ENCODE measurements at places on chromosomes 7 and 10.

DNA sequence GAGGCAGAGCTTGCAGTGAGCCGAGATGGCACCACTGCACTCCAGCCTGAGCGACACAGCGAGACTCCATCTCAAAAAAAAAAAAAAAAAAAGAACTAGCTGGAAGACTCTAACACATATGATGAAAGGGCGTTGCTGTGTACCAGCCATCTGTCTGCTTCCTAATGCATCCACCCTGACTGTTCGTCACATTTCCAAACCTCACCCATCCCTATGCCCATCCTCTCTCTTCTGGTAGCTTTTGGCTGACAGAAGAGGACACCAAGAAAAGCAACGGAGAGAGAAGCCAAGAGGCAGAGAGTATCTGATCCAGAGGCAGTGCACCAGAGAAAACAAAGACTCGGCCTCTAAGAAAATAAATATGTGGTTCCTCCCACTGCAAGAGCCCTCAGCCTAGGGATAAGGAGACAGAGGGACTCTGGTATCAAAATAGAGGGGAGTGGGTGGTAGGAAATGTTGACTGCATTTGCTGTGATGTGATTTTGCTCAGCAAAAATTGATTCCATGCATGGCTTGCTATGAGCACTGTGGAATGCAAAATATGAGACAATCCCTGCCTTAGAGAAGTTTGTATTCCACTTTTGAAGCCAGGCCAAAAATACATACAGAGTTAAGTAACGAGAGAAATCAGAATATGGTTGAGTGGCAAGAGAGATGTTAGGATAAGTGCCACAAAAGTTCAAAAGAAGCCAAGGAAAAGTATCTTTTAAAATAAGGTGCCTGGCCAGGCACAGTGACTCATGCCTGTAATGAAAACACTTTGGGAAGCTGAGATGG lies 100.8 kb upstream of the STK17A start:
- H3K36me3 ChIP-seq, result no peaks in the 10 kb centered on the region
- DNase-seq, result no peak
- H3K4me1 ChIP-seq, result no peaks in the 10 kb centered on the region
- peaks cover 9% of the 10 kb centered on the region for H3K27me3 ChIP-seq
- H3K4me3 ChIP-seq, result no peak overlapping the region

GRCh38 chr10:59682986-59683937 lies 26.4 kb downstream of the SLC16A9 start:
- H3K27me3 ChIP-seq, result no peaks in the 10 kb centered on the region
- no peak overlapping the region for H3K4me3 ChIP-seq
- DNase-seq, result no peak
- H3K27ac ChIP-seq, result no peak overlapping the region

DNA sequence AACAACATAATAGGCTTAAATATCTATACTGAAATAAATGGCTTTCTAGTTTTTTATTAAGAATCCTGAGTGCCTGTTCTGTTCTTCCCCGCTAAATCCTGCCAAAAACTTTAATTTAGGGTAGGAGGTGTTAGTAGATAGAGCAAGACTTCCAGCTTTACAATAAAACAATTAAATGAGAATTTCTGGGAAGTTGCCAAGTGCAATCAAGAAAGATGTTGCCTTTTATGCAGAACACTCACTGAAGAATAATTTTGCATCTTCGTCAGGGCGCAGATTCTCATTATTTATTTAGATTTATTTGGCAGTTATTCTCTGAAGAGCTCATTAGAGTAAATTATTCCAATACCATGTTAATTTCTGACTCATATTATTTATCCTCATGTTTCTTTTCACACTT lies 103.2 kb upstream of the GPR141 start:
- H3K27me3 ChIP-seq, result peaks cover 16% of the 10 kb centered on the region
- no peaks in the 10 kb centered on the region for H3K4me1 ChIP-seq
- no peaks in the 10 kb centered on the region for H3K36me3 ChIP-seq
- DNase-seq, result no peak

- no peak overlapping the region for H3K4me3 ChIP-seq
- peaks cover 50% of the 10 kb centered on the region for H3K4me1 ChIP-seq
- H3K27ac ChIP-seq, result no peak overlapping the region
- DNase-seq, result no peak
These were observed 3.2 kb upstream of the GSTO1 start for GRCh38 chr10:104251443-104251842.

DNA sequence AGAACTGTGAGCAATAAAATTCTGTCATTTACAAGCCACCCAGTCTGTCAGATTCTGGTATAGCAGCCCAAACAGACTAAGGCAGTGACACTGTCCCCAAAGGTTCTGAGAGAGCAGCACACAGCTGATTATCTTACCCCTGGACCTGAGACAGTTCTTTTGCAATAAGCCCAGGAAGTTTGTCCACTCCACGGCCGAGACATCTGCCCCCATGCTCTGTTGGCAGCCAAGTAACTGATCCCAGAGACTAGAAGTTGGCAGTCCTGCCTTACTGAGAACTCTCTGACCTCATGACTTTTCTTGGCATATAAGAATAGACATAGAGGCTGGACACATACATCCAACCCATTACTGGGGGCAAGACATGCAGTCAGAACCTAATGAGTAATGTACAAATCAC lies 243.0 kb upstream of the GRB10 start:
- no peak overlapping the region for H3K27ac ChIP-seq
- H3K4me1 ChIP-seq, result no peaks in the 10 kb centered on the region
- H3K4me3 ChIP-seq, result no peak overlapping the region
- DNase-seq, result no peak

GRCh38 chr7:23520582-23520981 lies 11.2 kb downstream of the TRA2A start:
- no peak overlapping the region for H3K4me3 ChIP-seq
- H3K4me1 ChIP-seq, result peaks cover 37% of the 10 kb centered on the region
- no peak overlapping the region for H3K27ac ChIP-seq
- DNase-seq, result no peak
- H3K36me3 ChIP-seq, result peaks cover 27% of the 10 kb centered on the region
- H3K27me3 ChIP-seq, result no peaks in the 10 kb centered on the region

Measured in activated T-cell treated with anti-CD3 and anti-CD28 coated beads, Interleukin-2, amount 50 U/mL, for 72 hours (primary cell).